Fibroblast of upper back skin (primary cell): ENCODE measurements at places on chromosomes 2 and 18.
A peak's percentile ranks its signal among the peaks of the same experiment; 100 is the strongest.

GRCh38 chr2:224819075-224819474 lies 102.9 kb upstream of the CCDC195 start:
- DNase-seq, result no peak

GRCh38 chr2:60693551-60693950 lies 62.5 kb upstream of the PAPOLG start:
- DNase-seq, result no peak

- DNase-seq, result peak; percentile 17
These were observed 179.7 kb downstream of the TWIST2 start for GRCh38 chr2:239027391-239028252.

- DNase-seq, result no peak
These were observed 11.5 kb upstream of the DIPK1C start for GRCh38 chr18:74468547-74469061.

DNA sequence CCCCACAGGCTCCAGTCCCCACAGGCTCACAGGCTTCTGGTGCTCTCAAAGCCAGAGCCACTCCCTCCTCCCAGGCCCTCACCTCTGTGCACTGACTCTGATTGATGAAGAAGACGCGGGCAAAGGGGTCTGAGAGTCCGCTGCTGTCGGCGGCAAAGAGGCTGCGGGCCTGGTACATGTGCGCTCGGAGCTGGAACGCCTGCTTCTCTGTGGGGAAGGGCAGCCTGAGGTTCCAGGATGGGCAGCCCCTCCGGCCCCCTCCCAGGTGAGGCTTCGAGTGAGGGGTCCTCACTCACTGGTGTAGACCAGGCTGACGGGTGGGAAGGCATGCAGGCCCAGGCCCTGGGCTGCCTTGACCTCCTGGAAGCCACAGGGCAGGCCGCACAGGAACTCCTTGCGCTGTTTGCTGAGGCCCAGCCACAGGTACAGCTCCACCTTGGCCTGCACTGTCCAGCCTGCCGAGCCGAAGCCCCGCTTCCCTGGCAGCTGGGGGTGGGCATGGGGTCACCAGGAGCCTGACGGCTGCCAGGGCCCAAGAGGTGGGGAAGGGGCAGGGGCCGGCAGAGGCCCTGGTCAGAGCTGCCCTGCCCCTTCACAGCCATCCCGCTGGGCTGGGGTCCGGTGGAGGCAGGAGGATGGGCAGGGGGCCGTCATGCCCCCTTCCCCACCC lies 2.0 kb downstream of the OTOF start:
- DNase-seq, result no peak

DNA sequence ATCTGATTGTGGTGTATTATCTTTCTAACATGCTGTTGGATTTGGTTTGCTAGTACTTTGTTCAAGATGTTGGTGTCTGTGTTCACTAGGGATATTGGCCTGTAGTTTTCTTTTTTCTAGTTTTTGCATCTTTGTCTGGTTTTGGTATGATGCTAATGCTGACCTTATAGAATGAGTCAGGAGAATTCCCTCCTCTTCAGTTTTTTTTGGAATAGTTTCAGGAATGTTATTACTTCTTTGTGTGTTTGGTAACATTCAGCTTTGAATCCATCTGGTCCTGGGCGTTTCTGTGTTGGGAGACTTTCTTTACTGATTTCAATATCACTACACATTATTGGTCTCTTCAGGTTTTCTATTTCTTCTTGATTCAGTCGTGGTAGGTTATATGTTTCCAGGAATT lies 124.2 kb upstream of the EPB41L5 start:
- peak; percentile 89 for DNase-seq

DNA sequence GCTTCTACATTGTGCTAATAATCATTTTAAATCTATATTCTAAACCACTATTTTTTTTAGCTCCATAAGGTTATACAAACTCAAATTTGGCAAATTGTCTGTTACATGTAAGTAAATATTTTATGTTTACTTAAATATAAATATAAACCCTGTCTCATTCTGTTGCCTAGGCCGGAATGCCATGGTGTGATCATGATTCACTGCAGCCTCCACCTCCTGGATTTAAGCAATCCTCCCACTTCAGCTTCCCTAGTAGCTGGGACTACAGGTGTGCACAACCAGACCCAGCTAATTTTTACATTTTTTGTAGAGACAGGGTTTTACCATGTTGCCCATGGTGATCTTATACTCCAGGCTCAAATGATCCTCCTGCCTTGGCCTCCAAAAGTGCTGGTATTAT lies 124.7 kb downstream of the MEIS1 start:
- no peak for DNase-seq

DNA sequence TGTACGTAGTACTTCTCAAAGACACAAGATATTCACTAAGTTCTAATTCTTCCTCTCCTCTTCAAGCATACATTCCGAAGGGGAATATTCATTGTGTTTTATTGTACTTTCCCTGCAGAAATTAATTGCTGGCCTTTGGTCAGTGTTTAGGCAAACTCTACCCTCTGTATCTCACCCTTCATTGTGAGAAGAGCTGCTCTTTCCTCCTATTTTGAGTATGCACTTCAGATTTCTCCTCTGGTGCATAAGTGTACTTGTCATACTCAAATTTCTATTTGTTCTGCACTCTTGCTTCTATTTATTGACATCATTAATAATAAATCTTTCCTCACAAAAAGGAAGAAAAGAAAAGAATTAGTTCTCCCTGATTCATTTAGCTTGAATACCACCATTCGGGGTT lies 485.4 kb upstream of the SLC8A1 start:
- DNase-seq, result no peak

GRCh38 chr2:31388736-31389135 lies 25.8 kb downstream of the XDH start:
- DNase-seq, result no peak

DNA sequence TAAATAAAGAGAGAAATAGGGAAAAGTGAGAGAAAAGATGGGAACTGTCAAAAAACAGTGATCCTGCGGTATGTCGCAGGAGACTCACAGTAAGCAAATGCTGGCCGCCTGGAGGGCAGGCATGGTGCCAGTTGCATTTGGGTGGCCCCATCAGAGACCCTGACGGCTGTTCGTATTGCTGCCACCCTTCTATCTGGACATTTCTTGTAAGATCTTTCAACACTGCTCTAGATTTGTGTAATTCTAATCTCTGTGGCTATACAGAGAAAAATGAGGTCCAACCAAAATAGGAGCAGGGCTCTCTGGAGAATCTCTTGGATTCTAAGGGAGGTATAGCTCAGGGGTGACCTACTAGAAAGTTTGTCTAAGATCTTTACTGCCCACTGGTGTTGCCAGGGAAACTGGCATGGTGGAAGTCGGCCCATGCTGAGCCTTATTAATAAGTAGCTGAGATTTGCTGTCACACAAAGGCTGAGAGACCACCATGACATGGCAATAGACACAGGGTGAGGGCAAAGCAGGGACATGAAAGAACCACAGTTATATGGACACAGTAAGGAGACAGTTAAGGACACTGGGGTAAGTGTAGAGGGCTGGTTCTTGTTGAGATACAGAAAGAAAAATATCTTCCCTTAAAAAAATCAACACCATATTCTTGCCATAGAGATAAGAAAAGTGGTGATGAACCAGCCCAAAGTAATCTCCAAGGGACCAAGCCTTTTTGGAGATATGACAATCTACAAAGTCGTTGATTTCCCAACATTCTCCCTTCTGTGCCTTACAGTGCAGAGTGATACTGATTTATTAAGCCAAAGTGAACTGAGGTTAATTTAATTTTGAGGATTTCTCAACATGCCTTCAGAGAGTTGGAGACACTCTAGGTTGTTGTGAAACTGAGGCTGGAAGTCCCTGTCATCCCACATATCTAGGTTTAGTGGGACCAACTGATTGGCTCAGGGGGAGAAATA lies 26.4 kb upstream of the FZD7 start:
- peak; percentile 27 for DNase-seq

DNA sequence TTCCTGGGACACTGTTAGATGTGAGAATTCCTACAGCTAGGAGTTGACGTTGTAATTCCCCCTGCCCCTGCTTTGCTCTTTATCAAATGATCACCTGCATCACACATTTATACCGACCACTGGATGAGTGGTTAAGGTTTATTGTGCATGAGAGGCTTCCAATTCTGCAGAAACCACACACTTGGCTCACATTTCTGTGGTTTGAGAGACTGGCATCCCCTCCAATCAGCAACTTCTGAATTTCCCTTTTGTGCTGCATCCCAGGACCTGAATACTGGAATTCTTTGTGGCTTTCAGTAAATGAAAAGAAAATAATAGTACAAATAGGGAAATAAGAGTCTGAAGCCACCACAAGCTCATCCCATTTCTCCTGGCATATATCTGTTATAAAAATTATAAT lies 628.7 kb upstream of the PIK3C3 start:
- DNase-seq, result peak; percentile 86

DNA sequence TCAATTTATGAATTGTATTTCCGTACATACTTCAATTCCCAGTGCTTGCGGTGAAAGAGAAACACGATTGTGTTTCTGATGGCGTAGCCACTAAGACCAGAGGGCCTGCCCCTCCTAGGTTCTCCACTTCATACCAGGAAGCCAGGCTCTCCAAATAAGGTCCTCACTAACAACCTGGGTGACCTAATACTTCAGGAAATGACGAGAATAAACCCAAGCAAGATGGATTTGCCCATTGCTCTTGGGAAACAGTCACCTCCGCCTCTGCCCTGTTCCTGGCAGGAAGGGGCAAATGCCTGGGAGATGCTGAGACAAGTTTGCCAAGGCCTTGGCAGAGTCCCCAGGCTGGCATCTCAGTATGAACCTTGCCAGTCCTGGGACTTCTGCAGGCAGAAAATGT lies 41.8 kb downstream of the TTC32 start:
- DNase-seq, result no peak

DNA sequence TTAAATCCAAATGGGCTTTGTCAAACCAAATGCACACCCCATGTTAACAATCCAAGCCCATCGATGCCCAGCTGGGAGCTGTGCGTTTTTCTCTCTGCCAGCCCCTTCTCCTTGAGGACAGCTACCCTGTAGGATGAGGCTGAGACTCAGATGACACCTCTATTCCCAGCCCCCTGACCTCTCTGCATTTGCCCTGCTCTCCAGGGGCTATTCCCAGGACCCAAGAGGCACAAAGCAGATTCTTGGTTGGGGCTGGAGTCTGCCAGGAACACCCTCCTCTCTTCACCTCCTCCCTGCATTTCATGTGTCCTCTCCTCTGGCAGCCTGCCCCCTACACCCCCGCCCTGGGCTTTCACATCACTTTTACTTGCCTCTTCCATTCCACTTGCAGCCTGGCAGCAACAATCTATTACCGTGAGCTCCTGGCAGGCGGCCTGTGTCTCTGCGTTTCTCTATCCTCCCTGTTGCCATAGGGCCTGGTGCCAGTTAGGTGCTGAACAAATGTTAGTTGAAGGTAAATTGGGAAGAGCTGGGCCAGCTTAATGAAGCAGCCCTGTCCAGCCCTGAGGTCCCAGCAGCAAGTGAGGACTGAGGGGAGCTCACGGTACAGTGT lies 51.8 kb downstream of the ADD2 start:
- DNase-seq, result no peak

GRCh38 chr2:128269990-128270671 lies 48.5 kb downstream of the HS6ST1 start:
- no peak for DNase-seq

DNA sequence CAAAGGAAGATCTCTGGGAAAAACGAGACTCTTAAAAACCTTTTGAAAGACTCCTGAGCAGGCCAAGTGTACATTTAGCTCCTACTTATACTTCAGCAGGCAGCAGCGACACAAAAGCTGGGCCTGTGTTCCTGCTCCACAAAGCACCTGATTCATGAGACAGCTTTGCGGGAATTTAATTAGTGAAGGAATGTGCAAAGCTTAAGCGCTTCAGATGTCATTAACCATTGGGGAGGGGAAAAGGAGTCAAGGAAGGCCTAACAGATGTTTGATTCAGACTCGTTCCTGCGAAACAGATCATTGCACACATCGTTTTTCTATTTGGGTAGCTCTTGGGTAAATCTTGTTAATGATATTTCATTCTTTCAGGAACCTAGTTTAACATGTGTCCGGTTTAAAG lies 125.9 kb downstream of the MAIP1 start:
- peak; percentile 66 for DNase-seq

DNA sequence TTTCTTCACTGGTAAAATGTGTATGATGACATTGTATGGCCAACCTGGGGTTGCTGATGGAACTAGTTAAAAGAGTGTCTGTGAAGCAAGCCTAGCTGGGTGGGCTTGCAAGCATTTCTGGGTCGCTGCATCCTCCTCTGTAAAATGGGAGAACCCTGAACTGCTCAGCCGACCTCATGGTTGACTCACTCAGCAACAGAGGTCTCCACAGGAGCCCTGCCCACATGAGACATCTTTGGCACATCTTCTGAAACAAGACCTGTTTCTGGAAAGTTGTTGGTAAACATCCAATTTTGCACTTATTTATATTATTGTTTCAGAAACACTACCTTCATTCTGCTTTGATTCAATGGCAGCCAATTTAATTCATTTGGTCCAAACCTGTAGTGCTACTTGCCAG lies 52.6 kb downstream of the BCL11A start:
- no peak for DNase-seq

DNA sequence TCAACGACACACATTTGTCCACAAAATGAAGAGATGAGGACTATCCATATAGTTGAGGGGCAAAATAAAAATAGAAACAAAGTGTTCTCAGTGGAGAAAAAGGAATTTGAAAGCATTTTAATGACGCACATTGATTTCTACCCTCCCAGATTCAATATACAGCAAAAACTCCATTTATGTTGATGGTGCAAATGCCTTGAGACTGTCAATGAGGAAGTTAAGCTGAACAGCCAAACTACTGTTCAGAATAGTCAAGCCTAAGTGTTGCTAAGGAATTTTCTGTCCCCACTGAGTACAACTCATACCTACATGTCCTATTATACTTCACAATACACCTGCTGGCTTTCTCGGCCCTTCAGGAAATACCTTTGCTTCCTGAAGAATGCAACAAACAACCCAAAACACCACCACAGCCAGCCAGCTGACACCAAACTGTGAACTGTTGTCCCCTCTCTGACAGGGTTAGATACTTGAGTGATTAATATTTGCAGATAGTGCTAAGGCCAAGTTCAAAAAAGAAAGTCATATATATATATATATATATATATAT lies 27.8 kb upstream of the DARS1 start:
- DNase-seq, result no peak

GRCh38 chr2:211354481-211354880 lies 798.1 kb downstream of the CPS1 start:
- DNase-seq, result no peak
